ENCODE measurements at places on chromosomes 1 and 21. TPM values are rescaled to one million over a fixed set of nuclear protein-coding genes. Genes with fewer than 3 reads are reported as not detected.
A peak's percentile ranks its signal among the peaks of the same experiment; 100 is the strongest.

DNA sequence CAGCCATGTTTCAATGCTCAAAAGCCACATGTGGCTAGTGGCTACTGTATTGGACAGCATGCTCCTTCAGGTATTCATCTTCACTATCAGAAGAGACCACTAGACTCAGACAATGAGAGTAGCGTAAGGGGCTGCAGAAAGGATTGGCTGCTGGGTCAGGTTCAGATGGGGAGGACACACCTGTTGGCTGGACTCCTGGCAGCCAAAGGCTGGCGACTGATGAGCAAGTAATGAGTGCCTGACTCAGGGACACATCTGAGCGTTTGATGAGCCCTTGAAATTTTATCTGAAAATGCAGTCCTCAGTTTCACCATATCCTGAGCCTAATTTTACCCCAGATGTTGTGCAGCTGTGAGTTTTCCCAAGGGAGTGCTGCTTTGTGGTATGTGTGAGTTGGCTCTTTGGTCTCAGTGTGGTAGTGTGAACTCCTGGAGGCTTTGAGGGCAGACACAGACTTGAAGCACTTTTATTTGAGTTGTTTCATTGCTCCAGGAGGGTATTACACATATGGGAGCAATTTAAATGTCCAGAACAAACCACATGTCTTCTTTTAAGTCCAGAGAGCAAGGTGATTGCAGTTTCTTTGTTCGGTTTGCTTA lies 9.6 kb downstream of the ST6GALNAC3 start:
- DNase-seq, result no peak

- DNase-seq, result no peak
Measured at GRCh38 chr1:41564741-41565475, 80.4 kb upstream of the EDN2 start.

DNA sequence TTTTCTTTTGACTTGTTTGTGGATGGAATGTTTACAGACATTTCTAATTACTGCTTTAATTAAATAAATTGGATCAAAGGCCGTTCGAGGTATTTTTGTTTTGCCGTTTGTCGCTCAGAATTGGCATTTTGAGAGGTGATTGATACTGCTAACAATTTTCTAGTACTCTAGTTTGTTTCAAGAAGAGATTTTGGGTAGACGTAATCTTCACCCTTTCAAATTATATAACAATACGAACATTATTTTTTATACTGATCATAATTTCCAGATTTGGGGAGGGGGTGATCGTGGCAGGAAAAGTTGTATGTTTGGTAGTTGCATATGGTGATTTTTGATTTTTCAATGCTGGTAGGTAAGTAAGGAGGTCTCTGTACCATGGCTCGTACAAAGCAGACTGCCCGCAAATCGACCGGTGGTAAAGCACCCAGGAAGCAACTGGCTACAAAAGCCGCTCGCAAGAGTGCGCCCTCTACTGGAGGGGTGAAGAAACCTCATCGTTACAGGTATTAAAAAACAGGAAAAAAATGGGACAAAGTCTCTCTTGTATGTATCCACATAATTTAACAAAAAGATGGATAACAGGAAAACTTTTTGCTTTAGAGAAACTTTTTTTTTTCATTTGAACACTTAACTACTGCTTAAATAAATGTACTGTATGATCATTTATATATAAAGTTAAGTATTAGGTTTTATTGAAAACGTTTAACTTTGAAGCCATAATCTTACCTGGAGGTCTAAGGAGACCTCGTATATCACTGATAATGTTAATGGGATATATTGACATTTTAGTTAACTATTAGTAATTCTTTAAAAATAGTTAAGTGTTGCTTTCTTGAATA lies 1.7 kb downstream of the H3-3A start:
- peak; percentile 38 for DNase-seq

Gene CELA3B
- total RNA-seq, result not detected

DNA sequence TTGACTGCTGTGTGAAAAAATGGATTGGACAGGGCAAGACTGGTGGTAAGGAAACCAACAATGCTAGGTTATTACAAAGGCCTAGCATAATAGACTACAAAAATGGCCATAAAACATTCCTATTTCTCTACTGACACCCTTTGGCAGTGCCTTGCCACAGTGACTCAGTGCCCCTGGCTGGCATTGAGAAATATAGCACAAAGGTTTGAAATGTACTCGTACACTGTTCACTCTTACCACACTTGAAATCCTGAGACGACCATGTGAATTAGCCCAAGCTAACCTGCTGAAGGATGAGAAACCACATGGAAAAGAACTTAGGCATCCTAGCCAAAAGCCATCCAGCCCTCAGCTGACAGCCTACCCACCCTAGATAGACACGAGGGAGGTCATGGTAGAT lies 149.8 kb upstream of the PALMD start:
- no peak for DNase-seq

GRCh38 chr1:17582124-17582774 lies 42.8 kb downstream of the ARHGEF10L start:
- no peak for DNase-seq

GRCh38 chr1:205298191-205298994 lies 23.2 kb downstream of the NUAK2 start:
- DNase-seq, result peak; percentile 79

GRCh38 chr21:27346041-27346448 lies 379.2 kb upstream of the ADAMTS5 start:
- no peak for DNase-seq

GRCh38 chr1:41728403-41729202 lies 190.1 kb downstream of the HIVEP3 start:
- DNase-seq, result no peak

Gene FAM151A
- not detected for total RNA-seq

Gene F5
- total RNA-seq, result 16.2 TPM

DNA sequence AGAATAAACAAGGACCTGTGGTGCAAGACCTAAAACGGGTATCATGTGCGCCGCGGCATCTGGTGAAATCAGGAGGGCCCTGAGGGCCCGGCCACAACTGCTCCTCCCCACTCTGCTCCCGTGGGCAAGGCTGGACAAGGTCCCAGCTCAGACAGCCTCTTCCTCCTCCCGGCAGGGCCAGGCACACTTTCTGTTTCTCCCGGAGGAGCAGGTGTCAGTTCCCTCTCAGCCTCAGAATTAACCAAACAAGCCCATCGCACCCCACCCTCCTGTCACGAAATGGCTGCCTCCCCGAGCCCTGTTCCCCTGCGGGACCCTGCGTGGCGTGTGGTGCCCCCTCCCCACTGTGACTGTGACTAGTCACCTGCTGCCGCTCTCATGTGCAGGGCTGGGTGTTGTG lies 15.2 kb downstream of the PTTG1IP start:
- DNase-seq, result no peak

- DNase-seq, result no peak
Measured at GRCh38 chr1:195820925-195821324, 787.3 kb downstream of the KCNT2 start.

Gene FAM131C
- 0.93 TPM for total RNA-seq

DNA sequence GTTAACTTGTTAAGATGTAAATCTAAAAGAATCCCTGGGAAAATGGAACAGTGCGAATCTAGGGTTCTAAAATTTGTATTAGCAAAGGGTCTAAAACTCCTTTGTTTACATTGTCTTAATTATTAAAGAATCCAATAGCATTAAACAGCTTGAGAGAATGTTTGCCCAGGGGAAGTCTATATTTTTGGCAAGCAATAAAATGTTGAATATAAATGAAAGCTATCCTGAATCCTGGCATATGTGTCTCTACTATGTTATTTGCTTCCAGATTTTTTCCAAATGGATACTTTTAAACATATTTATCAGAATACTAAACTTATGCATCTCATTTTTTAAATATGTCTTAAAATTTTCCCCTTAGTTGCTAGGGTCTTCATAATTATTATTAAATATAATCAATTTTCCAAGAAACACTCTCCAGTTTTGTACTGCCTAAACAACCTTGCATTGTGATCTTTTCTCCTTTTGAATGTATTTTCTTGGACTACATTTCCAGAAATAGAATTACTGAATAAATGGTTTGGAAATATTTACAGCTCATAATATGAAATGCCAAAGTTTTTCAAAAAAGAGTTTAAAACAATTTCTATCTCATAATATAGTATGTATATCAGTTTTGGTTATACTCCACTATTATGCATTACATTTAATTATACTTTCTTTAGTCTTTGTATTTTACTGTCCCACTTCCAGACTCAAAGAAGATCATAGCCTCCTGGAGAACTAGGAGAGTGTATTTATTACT lies 304.8 kb downstream of the USP25 start:
- DNase-seq, result no peak

GRCh38 chr1:20028125-20028524 lies 41.9 kb upstream of the PLA2G5 start:
- DNase-seq, result no peak

GRCh38 chr1:3465091-3465934 lies 10.8 kb downstream of the ARHGEF16 start:
- DNase-seq, result no peak

GRCh38 chr1:212962509-212962908 lies 12.2 kb downstream of the VASH2 start:
- no peak for DNase-seq

DNA sequence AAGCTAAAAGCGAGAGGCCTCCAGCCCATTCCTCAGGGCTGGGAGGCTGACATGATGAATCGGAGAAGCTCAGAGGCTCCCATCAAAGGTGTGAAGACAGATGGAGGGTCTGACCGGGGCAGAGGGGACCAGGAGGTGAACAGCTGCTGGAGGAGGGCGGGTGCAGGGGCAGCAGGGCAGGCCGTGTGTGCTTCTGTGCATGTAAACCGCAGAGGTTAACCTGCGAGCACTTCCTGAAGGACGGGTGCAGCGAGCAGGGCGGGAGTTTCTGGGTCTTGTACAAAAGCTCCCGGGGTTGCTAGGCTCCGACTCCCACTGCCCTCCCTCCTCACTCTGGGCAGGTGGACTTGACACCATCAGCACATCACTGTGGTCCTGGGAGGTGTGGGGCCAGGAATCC lies 75.2 kb downstream of the PAX7 start:
- DNase-seq, result peak; percentile 24

DNA sequence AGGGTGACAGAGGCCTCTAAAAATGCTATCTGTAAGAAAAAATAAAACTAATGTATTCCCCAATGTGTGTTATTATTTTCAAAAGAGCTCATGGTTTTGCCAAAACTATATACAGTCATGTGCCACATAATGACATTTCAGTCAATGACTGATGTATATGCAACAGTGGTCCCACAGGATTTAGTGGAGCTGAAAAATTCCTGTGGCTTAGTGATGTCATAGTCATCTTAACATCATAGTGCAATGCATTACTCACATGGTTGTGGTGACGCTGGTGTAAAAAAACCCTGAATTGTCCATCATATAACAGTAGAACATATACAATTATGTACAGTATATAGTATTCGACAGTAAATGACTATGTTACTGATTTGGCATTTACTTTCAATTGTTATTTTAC lies 172.4 kb downstream of the CACNA1E start:
- DNase-seq, result no peak

All from Calu3 (cell line).